NCI-H1105 treated with DMSO at 0.1 percent for 48 hours (cell line): ENCODE measurements at places on chromosomes 11 and 22.

- DNase-seq, result no peak
Observed at GRCh38 chr11:96620464-96621044, 230.7 kb downstream of the JRKL start.

DNA sequence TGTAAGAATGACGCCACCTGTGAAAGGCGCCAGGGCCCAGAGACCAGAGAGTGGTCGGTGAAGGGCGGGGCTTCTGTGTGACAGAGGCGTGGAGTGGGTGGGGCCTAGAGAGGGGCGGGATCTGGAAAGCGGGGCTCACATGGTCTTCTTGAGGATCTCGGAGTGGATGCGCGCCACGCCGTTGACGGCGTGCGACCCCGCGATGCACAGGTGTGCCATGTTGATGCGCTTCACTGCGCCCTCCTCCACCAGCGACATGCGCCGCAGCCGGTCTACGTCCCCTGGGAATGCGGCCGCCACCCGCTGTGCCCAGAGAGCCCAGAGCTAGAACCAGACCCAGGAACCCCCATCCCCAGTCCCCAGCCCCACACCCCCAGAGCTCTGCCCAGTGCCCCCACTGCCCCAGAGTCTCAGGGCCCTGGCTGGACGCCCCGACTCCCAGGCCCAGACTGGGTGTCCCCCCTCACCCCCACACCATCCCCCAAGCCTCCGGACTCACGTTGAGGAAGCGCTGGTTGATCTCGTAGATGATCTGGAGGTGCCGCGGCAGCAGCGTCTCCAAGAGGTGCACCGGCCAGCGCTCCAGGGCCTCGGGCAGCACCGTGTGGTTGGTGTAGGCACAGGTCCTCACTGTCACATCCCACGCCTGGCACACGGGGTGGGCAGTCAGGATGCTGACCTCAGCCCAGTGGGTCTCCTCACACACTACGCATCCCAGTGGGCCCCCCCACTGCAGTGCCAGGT lies 6.2 kb downstream of the PYGM start:
- no peak for DNase-seq

DNA sequence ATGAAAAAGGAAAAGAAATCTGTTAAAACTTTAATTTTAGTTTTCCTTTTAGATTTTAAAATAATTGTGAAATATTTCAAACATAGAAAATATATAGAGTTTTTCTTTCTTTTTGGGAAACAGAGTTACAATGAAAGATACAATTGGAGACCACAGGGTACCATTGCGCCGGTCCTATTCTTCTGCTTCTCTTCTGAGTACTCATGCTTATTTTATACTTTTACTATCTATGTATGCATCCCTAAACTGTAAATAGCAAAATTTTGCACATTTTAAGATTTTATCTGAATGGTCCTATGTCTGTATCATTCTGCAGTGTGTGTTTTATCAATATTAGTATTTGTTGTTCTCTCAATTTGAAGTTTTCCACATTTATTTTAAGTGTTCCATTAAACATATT lies 65.0 kb downstream of the EHF start:
- no peak for DNase-seq

DNA sequence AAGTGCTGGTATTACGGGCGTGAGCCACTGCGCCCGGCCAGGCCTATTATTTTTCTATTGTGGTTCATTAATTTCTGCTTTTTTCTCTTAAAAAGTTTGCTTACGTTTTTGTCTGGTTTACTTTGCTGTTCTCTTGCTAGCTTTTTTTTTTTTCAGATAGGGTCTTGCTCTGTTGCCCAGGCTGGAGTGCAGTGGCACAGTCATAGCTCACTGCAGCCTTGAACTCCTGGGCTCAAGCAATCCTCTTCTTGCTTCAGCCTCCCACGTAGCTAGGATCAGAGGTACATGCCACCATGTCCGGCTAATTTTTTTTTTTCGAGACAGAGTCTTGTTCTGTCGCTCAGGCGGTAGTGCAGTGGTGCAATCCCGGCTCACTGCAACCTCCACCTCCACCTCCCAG lies 18.7 kb downstream of the F2 start:
- DNase-seq, result no peak

DNA sequence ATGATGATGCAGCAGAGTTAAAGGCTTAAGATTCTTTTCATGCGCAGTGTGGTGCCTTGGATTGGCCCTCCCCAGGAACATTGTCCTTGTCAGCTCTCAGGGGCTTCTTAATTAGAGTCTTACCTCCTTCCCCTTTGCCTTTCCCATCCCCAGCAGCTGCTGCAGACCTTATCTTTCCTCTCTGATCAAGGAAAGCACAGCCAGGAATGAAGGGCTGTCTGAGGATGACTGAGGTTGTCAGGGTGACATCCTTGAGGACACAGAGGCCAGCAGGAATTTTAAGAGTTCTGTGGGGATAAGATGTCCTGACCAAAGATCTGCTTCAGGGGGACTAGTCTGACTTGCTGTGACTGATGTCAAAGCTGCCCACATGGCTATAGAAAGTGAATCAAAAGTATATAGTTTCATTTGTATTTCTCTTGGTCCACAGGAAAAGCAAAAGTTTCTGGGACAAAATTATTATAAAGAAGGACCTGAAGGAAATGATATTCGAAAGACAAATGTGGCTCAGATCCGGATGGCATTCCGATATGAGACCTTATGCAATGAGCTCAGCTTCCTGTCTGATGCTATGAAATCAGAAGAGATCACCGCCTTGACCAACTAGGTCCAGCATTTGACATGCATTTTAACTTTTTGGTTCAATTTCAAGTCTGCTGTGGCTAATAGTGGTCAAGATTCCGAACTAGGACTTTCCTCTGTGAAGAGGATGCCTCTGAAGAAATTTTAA lies 35.5 kb downstream of the RNF141 start:
- no peak for DNase-seq

DNA sequence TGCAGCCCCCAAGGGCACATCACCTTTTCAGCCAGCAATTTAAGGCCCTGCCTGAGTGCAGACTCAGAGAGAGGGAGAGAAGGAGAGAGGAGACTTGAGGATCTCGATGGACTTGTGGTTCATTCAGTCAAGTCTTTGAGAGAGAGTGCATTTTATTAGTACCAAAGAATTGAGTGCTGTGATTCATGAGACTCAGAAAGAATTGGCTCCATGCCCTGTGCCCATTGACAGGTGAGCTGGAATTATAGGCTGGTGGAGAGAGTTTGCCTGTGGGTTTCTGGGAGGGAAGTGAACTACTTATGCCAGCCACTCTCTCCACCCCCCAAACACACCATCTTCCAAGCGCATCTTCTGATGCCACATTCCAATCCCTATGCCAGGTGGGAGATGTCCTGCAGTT lies 236.8 kb downstream of the MN1 start:
- no peak for DNase-seq

DNA sequence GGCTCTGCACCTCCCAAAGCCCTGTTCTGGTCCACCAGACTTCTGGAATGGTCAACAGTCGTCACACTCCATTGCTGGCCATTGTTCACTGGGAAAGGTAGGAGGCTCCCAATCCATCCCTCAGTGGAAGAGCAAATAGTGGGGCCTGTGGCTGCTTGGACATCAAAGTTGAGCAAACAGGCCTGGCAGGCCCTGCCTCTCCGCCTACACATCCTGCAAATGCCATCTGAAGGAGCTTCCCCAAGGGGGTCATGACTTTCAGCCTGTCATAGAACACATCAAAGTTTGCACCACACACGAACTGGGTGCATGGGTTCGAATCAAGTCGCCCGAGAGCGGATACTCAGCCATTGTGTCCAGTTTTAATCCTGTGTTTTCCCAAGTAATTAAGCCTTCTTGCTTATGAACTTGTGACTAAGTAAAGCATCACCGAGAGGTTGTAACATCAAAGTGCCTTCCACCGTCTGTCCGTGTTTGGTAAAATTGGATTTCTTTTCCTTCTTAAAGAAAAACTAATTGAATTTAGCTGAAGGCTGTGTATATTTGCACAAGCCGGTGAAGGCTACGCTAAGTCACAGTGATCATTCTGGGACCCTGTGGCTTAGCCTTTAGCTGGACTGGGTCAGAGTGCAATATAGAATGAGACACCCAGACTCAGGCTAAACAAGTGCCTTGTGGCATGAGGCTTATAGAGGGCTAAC lies 36.1 kb downstream of the CLPB start:
- no peak for DNase-seq

DNA sequence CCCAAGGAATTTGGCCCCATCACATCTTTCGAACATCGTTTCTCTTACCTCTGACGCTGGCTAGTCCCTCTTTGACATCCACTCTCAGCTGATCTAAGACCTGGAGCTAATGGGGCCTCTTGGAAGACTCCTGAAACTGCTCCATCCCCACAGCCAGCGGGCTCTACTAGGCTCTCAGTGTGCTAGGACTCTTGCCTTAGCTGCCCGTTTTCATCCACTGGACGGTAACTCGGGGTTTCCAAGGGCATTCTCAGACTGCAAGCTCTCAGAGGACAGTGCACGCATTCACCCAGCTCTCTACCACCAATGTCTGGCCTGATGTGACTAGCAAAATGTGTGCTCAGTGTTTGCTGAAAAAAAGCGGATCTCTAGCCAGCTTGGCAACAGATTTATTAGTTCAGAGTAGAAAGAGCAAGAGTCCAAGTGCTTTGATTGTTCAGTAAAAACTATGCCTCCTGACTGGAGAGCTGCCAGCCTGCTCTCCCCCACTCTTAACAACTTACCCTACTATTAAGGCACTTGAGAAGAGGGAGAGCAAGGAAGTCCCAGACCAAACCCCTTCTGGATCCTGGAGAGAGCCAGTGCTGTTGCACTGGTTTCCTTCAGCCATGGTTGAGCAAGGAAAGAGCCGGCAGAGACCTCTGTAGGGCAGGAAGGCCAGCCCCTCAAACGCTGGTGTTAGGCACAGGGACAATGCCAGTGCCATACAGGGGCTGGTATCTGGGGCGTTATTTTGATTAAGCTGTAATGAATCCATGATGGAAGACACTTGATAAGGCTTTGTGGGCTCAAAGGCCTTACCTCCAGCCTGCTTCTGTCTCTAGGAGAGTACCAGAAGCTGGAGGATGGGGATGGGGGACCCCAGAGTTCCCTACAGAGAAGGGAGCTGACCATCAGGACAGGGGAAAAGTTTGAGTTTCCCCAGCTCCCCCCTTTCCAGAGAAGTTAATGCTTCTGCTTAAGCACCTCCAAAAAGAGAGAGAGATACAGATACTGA lies 9.2 kb downstream of the RELA start:
- peak; percentile 73 for DNase-seq

- DNase-seq, result no peak
Observed at GRCh38 chr11:30956751-30957150, 370.6 kb upstream of the MPPED2 start.

DNA sequence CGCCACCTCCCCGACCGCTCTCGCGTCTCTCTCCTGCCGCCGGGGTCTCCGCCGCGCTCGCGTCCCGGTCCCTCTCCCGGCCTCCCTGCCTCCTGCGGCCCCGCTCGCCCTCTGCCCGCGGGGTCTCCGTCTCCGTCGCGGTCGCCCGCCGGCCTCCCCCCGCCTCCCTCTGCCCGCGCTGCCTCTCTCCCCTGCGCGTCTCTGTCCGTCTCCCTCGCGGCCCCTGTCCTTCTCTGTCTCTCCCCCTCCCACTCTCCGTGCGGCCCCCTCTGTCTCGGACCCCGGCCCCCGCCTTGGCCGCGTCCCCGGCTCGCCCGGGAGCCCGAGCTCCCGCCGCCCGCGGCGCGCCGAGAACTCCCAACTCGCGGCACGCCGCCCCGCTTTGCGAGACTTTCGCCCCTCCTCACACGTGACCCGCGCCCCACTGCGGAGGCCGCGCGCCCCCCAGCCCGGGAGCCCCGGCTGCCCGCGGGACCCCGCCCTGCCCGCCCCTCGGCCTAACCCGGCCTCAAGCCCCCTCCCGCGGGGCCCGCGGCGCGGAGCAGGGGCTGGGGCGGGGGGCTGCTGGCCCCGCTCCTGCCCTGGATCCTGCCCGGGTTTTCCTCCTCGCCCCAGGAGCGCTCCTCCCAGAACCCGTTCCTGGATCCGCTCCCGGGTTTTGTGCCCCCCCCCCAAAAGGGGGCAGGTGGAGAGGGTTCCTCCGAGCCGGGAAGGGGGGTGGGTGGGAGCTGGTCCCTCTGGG lies 702 bp upstream of the KCNJ4 start:
- no peak for DNase-seq

DNA sequence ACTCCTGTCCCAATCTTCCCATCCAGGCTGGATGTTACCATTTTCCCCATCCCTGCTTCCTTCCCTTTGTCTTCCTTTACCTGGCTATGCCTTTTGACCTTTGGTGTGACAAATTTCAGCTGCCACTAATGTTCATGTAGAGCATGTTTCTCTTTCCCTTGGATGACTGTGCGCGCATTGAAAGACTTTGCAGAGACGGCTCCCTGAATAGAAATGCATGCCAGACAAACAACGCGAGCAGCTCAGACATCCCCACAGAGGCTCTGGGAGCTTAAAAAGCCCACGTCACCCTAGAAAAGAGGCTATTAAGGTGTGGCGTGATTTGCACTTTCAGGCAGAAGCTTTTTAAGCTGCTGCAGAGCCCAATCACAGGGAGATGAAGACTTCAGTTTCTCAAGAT lies 202.0 kb downstream of the NTM start:
- DNase-seq, result no peak

- DNase-seq, result peak; percentile 6
Observed at GRCh38 chr11:19241260-19242178, 774 bp upstream of the E2F8 start.

- DNase-seq, result no peak
Observed at GRCh38 chr11:71962428-71963038, 33.7 kb downstream of the RNF121 start.

GRCh38 chr11:96748639-96749370 lies 359.0 kb downstream of the JRKL start:
- no peak for DNase-seq

GRCh38 chr22:41656556-41656955 lies 32.1 kb downstream of the SNU13 start:
- no peak for DNase-seq

GRCh38 chr11:85874265-85874664 lies 19.1 kb downstream of the CCDC83 start:
- no peak for DNase-seq
